T-cell (primary cell): ENCODE measurements at places on chromosomes 3 and 15. TPM values are rescaled to one million over a fixed set of nuclear protein-coding genes. Genes with fewer than 3 reads are reported as not detected.

Gene NR2E3
- not detected for total RNA-seq

Gene SYNPR
- total RNA-seq, result not detected

Gene NOX5
- not detected for total RNA-seq

Gene SENP2
- total RNA-seq, result 41.9 TPM

Gene SOX2
- total RNA-seq, result 0.28 TPM

Gene CLDN16
- not detected for total RNA-seq

Gene SAMMSON
- total RNA-seq, result not detected

Gene LINGO1
- total RNA-seq, result not detected

Gene GUCA1C
- total RNA-seq, result not detected

Gene CYP19A1
- not detected for total RNA-seq

Gene HCLS1
- total RNA-seq, result 280 TPM

Gene CCDC13
- total RNA-seq, result 1.2 TPM

Gene DNASE1L3
- 0.73 TPM for total RNA-seq

Gene GASK1A
- total RNA-seq, result 0.10 TPM

Gene DUOXA2
- total RNA-seq, result not detected

Gene FANCD2OS
- total RNA-seq, result not detected

Gene C3orf20
- 0.82 TPM for total RNA-seq

Gene CCDC32
- total RNA-seq, result 19.9 TPM

Gene SLC9C1
- total RNA-seq, result not detected

Gene CASR
- not detected for total RNA-seq

Gene CCNB2
- total RNA-seq, result 1.5 TPM

Gene BMF
- 6.6 TPM for total RNA-seq

Gene BCHE
- total RNA-seq, result not detected

Gene ALS2CL
- 30.6 TPM for total RNA-seq

Gene CLDN11
- 0.76 TPM for total RNA-seq

Gene WDR93
- 0.13 TPM for total RNA-seq

Gene SKIL
- 69.1 TPM for total RNA-seq

Gene ROPN1
- not detected for total RNA-seq

Gene STAC
- total RNA-seq, result 0.10 TPM

Gene IGSF11
- total RNA-seq, result 0.23 TPM

Gene CPNE9
- 1.5 TPM for total RNA-seq

Gene GRAMD1C
- 1.9 TPM for total RNA-seq

Gene SLC28A2
- total RNA-seq, result not detected

Gene HCN4
- not detected for total RNA-seq

Gene UBA7
- 294 TPM for total RNA-seq

Gene MYZAP
- 0.82 TPM for total RNA-seq

Gene ARL14
- total RNA-seq, result not detected

Gene SLC27A2
- 0.70 TPM for total RNA-seq
